ENCODE measurements at places on chromosomes 6 and 20.

- DNase-seq, result peak; percentile 43
Measured at GRCh38 chr6:135182071-135183001, 1.2 kb downstream of the MYB start.

DNA sequence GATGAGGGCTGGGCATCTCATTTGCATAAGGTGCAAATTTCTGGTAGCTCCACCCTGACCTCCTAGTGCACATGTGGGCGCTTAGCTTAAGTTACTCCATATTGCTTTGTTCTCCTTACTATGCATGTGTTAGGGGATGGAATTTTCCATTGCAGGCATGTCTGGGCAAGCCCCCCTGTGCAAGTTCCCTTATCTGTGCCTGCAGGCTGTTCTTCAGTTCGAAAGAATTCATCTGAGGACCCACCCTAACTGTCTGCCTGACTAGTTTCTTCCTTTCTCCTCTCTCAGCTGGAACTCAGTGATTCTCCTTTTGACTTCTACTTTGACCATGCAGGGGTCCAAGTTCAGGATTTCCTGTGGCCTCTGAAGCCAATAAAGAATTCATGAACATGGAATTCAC is 30.2 kb downstream of the CCDC170 start:
- DNase-seq, result no peak

DNA sequence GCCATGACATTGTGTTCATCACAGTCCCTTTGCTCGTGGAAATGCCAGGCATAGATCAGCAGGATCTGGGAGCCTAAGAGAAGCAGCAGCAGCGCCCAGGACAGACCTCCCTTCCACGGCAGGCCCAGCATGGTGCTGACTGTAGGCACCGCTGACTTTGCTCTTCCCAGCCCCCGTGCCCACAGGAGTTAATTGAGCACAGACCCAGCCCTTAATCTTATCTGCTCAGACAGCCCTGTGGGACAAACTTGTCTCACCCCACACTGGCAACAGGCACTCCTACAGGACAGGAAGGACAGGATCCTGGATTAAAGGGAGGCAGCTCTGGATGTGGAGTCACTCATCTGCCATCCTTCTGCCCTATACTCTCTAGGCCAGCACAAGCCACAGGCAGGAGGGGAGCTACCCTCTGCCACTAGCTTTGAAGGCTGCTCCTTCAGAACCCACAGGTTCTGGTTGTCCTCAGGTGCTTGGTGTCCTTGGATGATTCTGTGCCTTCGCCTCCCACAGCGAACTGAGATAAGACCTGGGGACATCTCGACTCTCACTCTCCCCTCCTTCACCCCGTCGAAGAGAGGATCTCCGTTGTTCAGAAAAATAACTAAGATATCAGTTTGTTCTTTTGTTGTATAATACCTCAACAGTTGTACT is at the start of gene CST9L:
Gene CST9L (minus strand): TSS at position 165 of the 651 bp plus-strand sequence. CDS start 34 bp downstream, at position 131.
- DNase-seq, result no peak

DNA sequence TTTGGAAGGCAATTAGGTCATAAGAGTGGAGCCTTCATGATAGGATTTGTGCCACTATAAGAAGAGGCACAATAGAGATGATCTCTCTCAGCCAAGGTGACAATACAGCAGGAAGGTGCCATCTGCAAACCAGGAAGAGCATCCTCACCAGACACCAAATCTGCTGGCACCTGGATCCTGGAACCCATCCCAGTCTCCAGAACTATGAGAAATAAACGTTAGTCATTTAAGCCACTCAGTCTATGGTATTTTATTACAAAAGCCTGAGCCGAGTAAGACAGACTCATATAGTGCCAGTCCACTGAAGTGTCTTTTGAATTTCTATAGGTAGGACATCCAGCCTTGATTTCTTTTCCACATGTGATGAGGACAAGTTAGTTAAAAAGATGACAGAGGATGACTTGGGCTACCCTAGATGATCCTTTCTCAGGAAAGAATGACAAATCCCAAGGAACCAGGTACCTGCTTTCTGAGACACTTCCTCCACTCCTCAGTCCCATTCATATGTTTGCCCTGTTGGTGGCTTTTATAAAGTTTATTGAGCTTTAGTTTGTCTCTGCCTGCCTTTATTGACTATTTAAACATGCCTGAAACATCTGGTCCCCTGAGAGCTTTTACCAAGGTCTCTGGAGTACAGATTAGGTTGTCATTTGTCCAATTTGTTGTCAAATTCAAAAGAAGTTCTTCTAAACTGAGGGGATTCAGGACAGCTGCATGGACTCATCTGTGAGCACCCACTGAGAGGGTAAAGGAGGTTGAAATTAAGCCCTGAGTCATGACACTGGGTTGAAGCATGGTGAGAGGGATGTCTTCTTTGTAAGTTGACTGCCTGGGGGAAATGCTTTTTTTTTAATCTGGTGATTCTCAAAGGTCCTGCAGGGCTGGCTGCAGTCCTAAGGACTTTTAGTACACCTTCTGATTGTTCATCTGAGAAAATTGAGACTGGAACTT is 165.0 kb upstream of the PLCB4 start:
- DNase-seq, result no peak

- DNase-seq, result no peak
Measured at GRCh38 chr20:21096321-21097043, 9.7 kb downstream of the LINC00237 start.

DNA sequence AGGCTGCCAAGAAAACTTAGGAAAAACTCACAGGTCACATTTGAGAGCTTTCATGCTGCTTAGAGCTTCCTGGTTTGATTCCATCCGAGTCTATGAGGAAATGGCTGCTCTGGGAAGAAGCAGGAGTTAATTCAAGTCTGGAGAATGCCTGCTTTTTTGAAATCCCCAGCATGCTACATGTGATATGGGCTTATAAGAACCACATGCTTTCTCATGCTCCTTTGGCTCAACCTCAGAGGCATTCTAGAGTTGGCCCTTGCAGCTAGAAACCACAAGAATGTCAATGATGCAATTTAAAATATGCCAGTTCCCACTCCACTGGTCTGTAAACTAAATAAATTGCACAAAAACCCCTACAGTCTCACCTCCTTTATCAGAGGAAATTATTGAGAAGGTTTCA is 142.9 kb upstream of the OLIG3 start:
- no peak for DNase-seq

GRCh38 chr6:53439556-53439955 is 90.8 kb upstream of the ELOVL5 start:
- DNase-seq, result no peak

GRCh38 chr20:44743916-44744655 is 1.6 kb upstream of the KCNK15 start:
- DNase-seq, result no peak

DNA sequence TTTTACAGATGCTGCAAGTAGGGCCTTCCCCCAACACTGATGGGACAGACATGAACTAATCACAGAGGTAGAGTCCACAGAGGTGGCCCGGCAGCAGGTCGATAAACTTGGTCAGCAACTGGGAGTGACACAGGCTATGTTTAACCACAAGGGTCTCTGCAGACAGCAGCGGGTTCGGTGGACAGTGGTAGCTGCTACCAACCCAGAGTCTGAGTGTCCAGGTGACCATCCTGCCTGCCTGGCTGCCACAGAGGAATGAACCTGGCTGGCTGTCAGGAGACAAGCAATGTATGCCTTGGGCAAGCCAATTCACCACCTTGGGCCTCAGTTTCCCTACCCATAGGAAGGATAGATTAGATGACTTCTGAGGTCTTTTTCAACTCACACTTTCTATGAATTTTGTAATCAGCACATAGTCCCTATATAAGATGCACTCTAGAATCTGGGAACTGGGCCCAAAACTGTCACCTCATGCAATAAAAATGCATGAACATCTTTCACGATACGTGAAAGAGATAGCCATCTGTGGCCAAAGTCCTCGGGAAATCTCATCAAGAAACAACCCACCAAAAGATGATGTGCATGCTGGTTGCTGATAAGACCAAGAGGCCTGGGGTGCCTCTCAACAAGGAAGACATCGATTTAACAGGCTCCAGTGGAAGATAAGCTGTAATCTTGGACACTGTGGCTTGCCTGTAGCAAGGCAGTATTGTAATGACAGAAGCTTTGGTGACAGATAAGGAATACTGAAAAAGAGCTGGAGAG is 30.5 kb downstream of the MDGA1 start:
- no peak for DNase-seq

DNA sequence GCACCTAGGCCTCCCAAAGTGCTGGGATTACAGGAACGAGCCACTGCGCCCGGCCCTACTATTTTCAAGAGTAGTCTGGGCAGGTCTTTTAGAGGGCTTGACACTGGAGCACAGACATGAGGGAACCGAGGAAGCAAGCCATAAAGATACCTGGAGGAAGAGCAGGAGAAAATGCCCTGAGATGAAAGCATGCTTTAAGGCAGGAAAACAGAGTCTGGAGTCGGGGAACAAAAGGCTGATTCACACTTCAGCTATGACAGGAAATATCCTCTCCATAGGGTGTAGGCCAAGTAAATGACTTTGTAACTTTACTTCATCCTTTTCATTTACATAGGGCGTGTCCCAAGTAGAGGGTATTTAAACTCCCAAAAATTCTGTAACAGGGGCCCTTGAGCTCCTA is 4.3 kb upstream of the SERINC3 start:
- DNase-seq, result no peak

DNA sequence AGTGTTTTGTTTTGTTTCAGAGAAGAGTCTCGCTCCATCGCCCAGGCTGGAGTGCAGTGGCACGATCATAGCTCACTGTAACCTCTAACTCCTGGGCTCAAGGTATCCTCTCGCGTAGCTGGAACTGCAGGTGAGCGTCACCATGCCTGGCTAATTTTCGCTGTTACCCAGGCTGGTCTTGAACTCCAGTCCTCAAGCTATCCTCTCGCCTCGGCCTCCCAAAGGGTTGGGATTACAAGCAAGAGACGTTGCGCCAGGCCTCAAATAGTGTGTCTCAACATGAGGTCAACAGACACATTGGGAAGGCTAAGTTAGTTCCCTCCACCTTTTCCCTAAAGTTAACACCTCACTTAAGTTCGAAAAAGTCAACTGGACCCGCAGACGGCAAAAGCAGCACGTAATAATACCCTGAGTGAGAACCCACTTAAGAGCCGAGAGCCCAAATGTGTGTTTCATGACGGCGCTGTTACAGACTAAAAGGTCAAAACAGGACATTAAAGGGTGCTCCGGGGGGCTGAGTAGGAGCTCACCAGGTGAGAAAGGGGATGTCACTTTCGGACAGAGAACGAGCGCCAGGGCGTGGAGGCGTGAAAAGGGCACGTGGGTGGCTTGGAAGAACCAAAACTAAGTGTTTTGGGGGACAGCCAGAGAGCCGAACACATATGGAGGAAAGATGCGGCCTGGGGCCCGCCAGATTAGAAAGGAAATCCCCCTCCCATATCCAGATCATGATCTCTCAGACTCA is 499 bp downstream of the TTI1 start:
- no peak for DNase-seq

- DNase-seq, result peak; percentile 58
Measured at GRCh38 chr6:42929821-42930360, 611 bp downstream of the CNPY3 start.

DNA sequence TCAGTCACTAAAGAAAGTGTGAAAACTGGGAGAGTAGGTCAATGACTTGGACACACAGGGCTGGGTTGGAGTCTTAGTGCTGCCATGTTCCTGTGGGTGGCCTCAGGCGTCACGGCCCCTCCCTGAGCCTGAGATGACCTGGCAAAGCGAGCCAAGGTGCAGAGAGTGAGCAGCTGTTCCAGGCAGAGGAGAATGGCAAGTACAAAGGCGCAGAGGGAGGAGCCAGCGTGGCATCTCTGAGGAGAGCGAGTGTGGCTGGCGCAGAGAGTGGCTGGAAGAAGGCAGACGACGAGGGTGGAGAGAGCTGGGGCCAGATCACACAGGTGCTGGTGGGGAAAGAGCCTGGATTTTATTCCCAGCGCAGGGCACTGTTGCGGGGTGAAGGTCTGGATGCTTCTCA is 20.6 kb upstream of the CHMP4B start:
- DNase-seq, result no peak

GRCh38 chr6:8400663-8401062 is 34.7 kb downstream of the SLC35B3 start:
- no peak for DNase-seq

- DNase-seq, result no peak
Measured at GRCh38 chr6:56934876-56935275, 20.0 kb upstream of the BEND6 start.

- no peak for DNase-seq
Measured at GRCh38 chr6:167027772-167028171, 28.6 kb downstream of the CEP43 start.

- no peak for DNase-seq
Measured at GRCh38 chr6:30685157-30686008, 1.1 kb downstream of the PPP1R18 start.

DNA sequence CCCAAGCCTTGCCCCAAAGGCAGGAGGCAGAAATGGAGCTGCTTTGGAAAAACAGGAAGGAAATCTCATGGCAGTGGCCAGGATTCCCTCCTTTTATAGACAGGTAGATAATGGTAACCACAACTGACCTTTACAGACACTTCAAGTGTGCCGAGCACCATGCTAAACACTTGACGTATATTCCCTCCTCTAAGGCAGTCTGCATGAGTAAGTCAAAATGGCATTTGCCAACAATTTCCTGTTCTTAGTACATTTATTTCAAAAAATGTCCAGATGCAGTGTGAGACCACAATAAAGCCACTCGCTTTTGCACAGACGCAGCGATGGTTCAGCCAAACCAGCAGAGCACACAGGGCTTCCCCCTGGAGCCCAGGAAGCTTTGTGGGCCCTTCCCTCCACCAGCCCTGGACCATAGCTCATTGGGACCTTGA is 16.5 kb upstream of the GPR6 start:
- DNase-seq, result no peak

DNA sequence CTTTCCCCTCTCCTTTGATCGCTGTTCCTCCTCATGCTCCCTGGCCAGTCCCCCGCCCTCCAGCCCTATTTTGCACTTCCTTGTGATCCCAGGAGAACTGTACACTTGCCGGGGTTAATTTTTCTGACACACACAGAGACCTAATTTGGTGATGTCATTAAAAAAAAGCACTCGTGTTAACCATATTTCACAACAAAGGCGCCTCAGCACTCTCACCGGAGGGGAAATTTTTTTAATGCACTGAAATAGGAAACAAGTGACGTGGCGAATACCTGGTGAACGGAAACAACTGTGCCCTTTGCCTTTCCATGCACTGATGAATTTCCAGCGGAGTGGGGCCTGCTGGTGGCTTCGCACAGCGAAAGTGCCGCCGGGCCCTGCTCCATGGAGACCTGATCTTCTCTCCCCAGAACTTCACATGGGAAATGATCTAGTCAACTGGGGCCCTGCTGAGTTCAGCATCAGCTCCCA is 53.9 kb upstream of the TAGAP start:
- DNase-seq, result peak; percentile 71

DNA sequence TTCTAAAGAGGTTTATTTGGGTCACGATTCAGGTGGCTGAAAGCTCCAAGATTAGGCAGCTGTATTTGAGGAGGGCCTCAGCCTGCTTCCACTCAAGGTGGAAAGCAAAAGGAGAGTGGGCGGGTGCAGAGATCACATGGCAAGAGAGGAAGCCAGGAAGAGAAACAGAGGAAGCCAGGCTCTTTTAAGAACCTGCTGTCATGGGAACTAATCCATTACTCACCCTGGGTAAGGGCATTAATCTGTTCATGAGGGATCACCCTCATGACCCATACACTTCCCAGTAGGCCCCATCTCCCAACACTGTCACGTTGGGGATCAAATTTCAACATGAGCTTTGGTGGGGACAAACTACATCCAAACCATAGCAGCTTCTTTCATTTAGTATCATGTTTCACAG is 53.9 kb downstream of the DHX35 start:
- no peak for DNase-seq

- no peak for DNase-seq
Measured at GRCh38 chr20:34921436-34921835, 34.2 kb downstream of the GSS start.

GRCh38 chr6:110101885-110102284 is 77.6 kb downstream of the WASF1 start:
- DNase-seq, result no peak

- DNase-seq, result no peak
Measured at GRCh38 chr6:40713002-40713719, 126.0 kb upstream of the LRFN2 start.

- no peak for DNase-seq
Measured at GRCh38 chr6:159695984-159696383, 2.9 kb upstream of the SOD2 start.

Measured in activated naive CD4-positive, alpha-beta T cell treated with Interleukin-2 at 50 U/mL for 16 hours (primary cell).